Stimulated activated CD4-positive, alpha-beta T cell treated with anti-CD3 and anti-CD28 coated beads, Interleukin-1b, Interleukin-23, amount 100 ng/mL, for 48 hours (primary cell): ENCODE measurements at places on chromosomes 4 and X.
A peak's percentile ranks its signal among the peaks of the same experiment; 100 is the strongest.

DNA sequence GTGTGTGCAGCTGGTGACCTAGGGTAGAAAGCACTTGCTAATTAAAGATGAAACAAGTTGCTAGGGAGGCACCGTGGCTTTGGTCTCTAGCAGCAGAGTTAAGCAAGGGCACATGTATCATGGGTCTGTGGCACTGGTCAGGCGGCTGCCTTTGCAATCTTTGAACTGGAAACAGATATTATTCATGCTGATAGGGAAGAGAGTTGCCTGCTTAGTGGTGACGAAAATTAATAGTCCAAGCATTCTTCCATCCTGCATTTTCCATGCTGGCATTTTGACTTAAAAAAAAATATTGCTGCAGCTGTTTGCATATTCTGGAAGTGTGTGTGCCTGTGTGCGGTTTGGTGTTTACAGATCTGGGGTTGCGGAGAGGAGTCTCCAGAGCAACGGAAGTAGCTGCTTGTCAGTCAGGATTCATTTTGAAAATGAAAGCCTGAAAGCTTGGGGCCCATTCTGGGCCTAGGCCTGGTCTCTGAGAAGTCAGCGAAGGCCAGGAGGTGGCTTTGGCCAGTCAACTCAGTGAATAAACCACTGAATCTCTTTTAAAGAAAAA lies 2.3 kb upstream of the SOWAHD start:
- peak; percentile 53 for DNase-seq

- no peak for DNase-seq
Observed at GRCh38 chrX:94908171-94908570, 1234.2 kb downstream of the FAM133A start.

DNA sequence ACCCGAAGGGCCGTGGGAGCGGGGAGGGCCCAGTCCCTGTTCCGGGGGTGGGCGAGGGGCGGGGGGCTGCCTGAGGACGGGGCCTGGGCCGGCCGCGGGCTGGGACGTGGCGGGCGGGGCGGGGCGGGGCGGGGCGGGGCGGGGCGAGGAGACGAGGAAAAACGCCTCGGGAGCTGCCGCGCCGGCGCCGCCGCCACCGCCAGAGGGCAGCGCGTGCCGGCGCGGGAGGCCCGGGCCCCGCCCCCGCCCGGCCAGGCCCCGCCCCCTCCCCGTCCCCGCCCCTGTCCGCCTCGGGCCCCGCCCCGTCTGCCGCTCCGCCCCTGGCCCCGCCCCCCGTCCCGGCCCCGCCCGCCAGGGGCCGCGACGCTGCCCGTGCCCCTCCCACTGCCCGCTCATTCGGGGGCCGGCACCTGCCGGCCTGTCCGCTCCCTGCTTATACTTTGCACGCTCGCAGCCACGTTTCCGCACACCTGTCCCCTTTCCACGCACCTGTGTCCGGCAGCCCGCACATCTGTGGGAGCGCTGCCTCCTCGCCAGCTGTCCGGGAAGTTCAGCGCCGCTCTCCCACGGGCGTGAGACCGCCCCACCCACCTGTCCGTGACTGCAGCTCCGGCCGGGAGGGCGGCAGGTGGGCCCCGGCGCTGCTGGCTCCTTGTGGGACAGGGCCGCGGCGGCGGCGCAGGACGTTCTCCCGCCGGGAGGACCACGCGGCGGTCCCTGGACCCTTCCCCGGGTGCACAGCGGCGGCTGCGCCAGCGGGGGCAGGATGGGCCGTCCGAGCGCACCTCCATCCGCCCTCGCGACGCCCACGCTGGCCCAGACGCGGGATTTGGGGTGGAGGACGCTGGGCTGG lies 1.7 kb upstream of the FGFRL1 start:
- DNase-seq = peak; percentile 66

GRCh38 chrX:16333453-16333852 lies 166.2 kb downstream of the MAGEB17 start:
- no peak for DNase-seq

GRCh38 chrX:121231566-121232358 lies 184.4 kb downstream of the GLUD2 start:
- DNase-seq = no peak

GRCh38 chr4:38805530-38806145 lies 1.0 kb upstream of the TLR1 start:
- no peak for DNase-seq

DNA sequence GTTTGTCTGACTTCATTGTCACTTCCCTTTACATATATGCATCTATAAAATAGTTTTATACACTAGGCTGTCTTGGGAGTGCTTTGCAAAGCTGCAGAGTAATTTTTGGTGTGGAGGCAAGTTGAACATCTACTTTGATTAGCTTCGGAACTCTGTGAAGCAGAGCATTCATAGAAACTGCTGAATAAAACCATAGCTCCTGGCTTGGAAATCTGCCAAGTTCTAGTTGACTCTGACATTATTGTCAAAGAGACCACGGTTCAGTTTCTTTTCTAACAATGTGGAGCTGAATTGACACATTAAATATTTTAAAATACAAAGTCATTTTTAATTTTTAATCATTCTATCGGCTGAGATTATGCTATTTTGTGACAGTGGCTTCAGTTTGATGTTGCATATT lies 335.0 kb downstream of the BMPR1B start:
- DNase-seq = no peak

- no peak for DNase-seq
Observed at GRCh38 chrX:5640071-5640470, 588.6 kb downstream of the NLGN4X start.
